ENCODE measurements at places on chromosomes 3 and 15.
A peak's percentile ranks its signal among the peaks of the same experiment; 100 is the strongest.

- no peak for DNase-seq
Observed at GRCh38 chr3:37145611-37146010, 28.8 kb downstream of the LRRFIP2 start.

GRCh38 chr15:57457726-57458125, 81.4 kb downstream of the CGNL1 start:
- no peak for DNase-seq

DNA sequence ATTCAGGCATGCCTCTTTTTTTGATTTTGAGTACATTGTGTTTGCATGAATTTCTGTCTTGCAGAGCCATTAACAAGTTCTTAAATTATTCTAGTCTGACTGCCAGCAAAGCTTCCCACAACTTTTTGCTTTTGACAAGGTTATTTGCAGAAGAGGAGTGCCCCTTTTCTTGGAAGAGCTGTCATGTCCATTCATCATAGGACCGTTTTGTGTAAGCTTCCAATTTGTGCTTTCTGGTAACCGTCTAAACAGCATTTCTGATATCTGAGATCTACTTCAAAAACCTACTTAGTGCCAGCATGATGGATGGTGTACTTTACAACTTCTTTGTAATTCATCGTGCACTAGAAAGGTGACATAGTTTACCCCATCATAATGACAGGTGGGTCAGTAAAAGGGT, 379.7 kb downstream of the NAALADL2 start:
- DNase-seq: no peak

- no peak for DNase-seq
Observed at GRCh38 chr3:76267851-76268380, 482.6 kb upstream of the ZNF717 start.

DNA sequence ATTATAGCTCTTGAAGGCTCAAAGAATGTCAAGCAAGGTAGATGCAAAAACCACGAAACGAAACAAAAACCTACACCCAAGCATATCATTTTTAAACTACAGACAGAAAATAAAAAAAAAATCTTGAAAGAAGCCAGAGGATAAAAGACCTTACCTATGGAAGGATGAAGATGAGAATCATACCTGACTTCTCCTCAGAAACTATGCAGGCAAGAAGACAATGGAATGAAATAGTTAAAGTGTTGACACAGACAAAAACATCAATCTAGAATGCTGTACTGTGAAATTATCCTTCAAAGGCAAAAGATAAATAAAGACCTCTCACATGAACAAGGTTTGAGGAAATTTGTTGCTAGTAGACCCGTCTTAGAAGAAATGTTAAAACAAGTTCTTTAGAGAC, 372.0 kb downstream of the ZIC4 start:
- no peak for DNase-seq

GRCh38 chr3:71930056-71930991, 145.4 kb upstream of the PROK2 start:
- DNase-seq: peak; percentile 8

DNA sequence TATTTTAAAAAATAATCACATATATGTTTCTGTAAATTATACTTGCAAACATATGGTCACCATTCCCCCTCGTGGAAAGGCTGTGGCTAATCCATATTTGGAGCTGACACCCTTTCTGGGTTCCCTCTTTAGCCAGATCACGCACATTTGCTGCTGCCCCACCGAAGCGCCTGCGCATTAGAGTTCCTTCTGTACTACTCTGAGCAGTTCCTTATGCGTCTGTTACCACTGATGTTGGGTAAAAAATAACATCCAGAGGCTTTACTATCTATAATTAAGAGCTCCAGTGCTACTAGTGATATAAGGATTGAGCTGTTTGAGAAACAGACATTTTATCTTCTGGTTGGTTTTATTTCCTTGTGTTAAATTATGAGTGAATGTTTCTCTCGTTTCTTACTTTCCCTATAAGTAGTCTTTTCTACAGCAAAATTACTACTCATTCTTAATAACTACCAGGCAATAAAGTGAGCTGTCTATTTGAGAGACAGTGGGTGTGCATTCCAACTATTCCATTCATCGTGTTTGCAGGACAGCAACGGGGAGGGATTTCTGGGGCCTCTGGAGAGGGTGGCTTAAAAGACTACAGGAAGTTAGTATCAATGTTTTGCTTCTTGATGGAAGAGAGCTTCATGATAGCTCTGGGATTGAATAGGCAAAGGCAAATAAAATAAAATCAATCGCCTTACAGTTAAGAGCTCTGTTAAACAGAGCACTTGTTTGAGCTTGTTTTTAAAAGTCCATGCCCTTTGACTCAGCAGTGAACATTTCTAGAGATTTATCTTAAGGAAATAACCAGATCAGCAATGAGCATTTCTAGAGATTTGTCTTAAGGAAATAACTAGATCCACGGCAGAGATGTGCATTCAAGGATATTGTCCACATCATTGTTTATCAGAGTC, 245.2 kb downstream of the CD47 start:
- no peak for DNase-seq

DNA sequence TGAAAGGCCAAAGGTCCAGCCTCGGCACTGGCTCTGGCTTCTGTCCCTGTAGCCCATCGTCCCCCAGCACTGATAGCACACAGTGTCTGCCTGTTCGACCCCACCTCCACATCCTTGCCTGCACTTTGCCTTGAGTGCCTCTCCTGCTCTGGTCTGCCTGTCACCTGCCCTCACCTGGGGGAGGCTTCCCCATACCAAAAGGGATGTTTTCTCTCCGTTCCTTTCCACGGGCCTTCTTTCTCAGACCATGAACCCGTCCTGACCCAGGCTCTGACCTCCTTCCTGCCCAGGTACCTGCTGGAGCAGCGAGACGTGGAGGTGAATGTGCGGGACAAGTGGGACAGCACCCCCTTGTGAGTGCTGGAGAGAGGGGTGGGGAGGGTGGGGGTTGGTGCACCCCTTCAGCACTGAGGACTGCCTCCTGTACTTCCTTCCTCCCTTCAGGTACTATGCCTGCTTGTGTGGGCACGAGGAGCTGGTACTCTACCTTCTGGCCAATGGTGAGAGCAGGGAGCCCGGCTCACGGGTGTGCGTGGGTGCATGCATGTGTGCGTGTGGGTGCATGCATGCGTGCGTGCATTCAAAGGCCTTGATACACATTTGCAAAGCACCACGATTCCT, 1.5 kb downstream of the ABTB1 start:
- DNase-seq: peak; percentile 89

DNA sequence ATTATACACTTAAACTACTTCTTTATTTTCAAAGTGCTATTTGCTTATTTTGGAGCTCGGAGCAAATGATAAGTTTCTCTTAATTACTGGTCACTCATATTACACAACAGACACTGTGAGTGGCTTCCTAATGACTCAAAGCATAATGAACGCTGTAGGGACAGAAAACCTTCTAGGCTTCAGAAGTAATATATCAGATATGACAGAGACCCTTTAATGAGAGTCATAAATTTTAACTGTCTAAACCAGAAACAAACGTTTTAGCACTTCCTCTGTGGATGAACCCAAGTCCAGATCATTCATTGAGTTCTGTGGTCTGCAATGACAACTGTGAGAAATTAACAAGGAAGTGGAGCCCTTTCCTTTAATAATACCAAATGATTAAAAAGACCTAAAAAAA, 66.6 kb downstream of the ARPP21 start:
- DNase-seq: no peak

- DNase-seq: no peak
Observed at GRCh38 chr3:126029241-126029640, 54.7 kb downstream of the SLC41A3 start.

GRCh38 chr3:167521006-167521355, 47.1 kb upstream of the SERPINI2 start:
- DNase-seq: no peak

DNA sequence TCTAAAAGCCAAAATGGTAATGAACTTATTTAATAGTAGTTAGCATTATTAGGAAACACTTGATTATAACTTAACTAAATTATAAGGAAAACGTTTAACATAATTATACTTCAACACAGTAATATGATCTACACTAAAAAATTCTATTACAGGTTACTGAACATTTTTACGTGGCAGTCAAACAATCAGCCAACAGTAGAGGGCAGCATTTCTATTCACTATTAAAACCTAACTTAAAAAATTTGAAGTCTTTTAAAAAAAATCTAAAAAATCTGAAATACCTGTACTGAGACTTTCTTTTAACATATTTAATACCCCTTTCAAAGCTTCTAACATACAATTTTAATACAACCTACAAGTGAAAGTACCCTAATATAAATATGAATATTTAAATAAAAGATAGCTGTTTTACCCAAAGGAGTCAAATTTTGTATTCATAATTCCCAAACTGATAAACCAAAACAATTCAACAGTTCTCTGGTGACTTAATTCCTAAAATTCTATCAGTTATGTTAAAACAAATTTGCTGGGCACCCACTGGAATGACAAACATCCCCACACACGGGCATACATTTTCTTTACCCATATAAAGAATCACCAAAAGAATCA, 41.5 kb downstream of the DLG1 start:
- no peak for DNase-seq

GRCh38 chr3:140092848-140093536, 158.0 kb downstream of the CLSTN2 start:
- no peak for DNase-seq

DNA sequence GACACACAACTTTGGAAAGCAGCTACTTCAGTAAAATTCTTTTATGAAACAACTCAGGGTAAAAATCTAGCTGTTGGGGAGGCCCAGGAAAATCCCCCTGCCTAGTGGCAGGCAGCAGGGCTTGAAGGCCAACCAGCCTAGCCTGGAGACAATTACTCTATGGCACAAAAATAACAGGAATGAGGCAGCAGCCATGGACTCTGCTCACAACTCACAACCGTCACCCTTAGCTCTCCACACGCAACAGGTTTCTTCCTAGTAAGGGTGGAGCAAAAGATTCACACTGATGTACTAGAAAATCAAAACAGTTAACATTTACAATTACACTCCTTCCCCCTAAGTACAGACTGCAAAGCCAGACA, 530 bp upstream of the FBXL22 start:
- DNase-seq: no peak

DNA sequence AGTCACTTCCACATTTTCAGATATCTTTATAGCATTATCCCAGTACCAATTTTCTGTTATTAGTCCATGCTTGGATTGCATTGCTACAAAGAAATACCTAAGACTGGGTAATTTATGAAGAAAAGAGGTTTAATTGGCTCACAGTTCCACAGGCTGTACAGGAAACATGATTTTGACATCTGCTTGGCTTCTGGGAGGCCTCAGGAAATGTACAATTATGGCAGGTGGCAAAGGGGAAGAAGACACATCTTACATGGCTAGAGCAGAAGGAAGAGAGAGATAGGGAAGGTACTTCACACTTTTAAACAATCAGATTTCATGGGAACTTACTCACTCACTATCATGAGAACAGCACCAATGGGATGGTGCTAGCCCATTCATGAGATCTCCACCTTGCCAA, 172.3 kb upstream of the GPR149 start:
- no peak for DNase-seq

DNA sequence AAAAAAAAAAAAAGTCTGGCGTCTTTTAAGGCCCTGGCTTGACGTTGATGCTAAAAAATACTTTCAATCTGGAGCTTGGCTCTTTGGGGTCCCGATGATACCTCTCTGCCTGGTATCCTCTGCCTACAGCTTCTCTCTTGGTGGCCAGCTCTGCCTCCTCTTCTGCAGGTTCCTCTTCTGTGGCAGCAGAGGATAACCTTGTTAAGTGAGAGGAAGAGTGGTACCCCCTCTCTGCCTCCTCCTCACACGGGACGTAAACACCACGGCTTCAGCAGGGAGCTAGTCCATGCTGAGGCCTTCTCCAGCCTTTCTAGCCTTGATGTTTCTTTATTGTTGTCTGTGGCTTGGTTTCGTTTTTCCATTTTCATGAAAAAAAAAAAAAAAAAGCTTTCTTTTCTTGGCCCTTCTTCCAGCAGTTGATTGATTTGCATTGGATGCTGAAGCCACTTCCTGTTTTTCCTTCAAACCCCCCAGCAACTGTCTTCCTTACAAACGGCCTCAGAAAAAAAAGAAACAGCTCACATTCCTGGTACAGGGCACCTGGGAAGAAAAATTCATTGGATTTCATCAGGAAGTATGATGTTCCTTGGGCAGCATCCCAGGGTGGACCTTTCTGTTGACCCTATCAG, 59.7 kb downstream of the RORA start:
- no peak for DNase-seq

- no peak for DNase-seq
Observed at GRCh38 chr3:127172781-127173515, 20.0 kb upstream of the PRR23E start.

- DNase-seq: peak; percentile 44
Observed at GRCh38 chr3:4814305-4814903, 164.8 kb upstream of the BHLHE40 start.

DNA sequence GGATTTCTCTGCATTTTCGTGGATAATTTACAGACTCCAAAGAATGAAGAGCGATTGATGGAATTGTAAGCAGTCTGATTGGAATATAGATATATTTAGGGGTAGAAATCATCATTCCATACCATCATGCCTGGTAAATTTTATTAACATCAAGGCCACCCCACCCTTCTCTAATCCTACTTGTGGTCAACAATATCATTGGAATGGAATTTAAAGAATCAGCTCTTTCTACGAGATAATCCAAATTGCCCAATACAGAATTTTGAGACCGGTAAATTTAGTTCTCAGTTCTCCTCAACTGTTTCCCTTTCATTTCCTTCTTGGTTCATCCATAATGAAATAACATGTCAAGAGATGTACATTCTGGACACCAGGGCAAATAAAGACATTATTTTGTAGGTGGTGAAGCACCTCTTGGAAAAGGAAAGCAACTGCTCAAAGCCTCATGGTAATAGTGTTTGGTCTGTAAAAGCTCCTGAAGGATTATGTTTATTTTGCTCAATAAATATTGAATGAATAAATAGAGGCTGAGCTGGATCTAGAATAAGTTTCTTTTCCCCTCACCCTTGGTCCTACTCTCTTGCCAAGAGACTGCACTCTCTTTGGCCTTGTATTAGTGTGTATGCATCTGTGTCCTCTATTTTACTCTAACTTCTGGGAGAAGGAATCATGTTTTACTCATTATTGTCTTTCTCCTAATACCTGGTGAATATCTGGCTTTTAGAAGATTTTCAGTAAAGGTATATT, 133.7 kb upstream of the BCL6 start:
- DNase-seq: no peak

GRCh38 chr3:197458906-197459470, 96.8 kb downstream of the BDH1 start:
- DNase-seq: no peak

DNA sequence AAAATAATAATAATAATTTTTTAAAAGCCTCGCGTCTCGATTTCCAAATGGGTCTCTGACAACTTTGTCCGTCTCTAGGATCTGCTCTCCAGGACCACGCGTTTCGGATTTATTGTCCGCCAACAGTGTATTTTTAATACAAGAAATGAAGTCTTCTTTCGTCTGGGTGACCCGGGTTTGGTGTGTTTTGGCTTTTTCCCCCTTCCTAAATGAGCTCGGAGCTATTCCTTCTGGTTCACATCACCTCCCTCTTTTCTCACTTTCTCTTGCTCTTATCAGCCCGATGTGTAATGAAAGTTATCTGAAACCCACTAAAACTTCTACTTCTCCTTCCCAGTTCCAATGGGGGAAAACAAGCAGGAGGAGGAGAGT, 516.7 kb downstream of the MECOM start:
- no peak for DNase-seq
